ENCODE measurements at places on chromosomes 11 and 22. TPM values are rescaled to one million over a fixed set of nuclear protein-coding genes. Genes with fewer than 3 reads are reported as not detected.

TMEM121B gene
- total RNA-seq: 2.1 TPM

OR52K1 gene
- total RNA-seq: under 0.01 TPM

CTSC gene
- 70.6 TPM for total RNA-seq

MADD gene
- total RNA-seq: 46.4 TPM

C11orf52 gene
- 0.88 TPM for total RNA-seq

TCN2 gene
- total RNA-seq: 29.9 TPM

KREMEN1 gene
- total RNA-seq: 5.7 TPM

GGTLC3 gene
- not detected for total RNA-seq

FGF3 gene
- not detected for total RNA-seq

C11orf65 gene
- total RNA-seq: 1.5 TPM

CASP1 gene
- total RNA-seq: 11.3 TPM

FBLN1 gene
- total RNA-seq: 260 TPM

CD44 gene
- total RNA-seq: 28.9 TPM

F2 gene
- total RNA-seq: not detected

TESMIN gene
- 1.5 TPM for total RNA-seq

YPEL1 gene
- 16.0 TPM for total RNA-seq

UCP3 gene
- total RNA-seq: 0.89 TPM

RFPL2 gene
- total RNA-seq: 1.8 TPM

SCGB1D2 gene
- total RNA-seq: not detected

SLC37A4 gene
- total RNA-seq: 8.1 TPM

FERMT3 gene
- total RNA-seq: 5.7 TPM

TRPM5 gene
- 0.11 TPM for total RNA-seq

PNPLA5 gene
- total RNA-seq: 0.10 TPM

NDUFV1 gene
- total RNA-seq: 219 TPM

C11orf86 gene
- total RNA-seq: 0.39 TPM

TPCN2 gene
- total RNA-seq: 8.7 TPM

SPCS2 gene
- total RNA-seq: 55.5 TPM

TBX1 gene
- total RNA-seq: 1.3 TPM

PLAAT5 gene
- total RNA-seq: 7.0 TPM

RAC2 gene
- 4.8 TPM for total RNA-seq

ST14 gene
- 0.99 TPM for total RNA-seq

VSIG10L2 gene
- not detected for total RNA-seq

PTS gene
- 49.0 TPM for total RNA-seq

PTPMT1 gene
- 78.8 TPM for total RNA-seq

CNGA4 gene
- 0.20 TPM for total RNA-seq

OR8G1 gene
- not detected for total RNA-seq

DUSP18 gene
- 10.5 TPM for total RNA-seq

FIBIN gene
- total RNA-seq: 81.6 TPM

SPECC1L gene
- total RNA-seq: 50.5 TPM

SNU13 gene
- 89.4 TPM for total RNA-seq

LYVE1 gene
- total RNA-seq: 44.8 TPM

B3GAT1 gene
- total RNA-seq: 25.5 TPM

OR52H1 gene
- 0.55 TPM for total RNA-seq
